ENCODE measurements at places on chromosomes 12 and 14.

DNA sequence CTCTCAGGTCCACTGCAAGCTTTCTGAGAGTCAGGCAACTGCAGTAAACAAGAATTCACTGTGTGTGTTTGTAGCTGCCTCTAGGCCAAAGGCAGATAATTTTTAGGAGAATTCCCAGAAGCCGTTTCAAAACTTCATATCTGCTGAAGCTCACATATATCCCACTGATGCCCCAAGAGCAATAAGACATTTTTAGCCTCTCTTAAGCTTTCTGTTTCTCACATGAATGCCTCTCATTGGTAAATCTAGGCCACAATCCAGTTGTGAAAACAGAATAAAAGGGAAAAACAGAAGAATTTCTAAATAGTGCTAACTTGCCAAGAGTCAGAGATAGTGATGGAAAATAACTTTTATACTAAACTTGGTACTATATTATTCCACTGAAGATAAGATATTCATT is 48.5 kb upstream of the LIN7A start:
- DNase-seq, result no peak

GRCh38 chr14:76577090-76577489 is 184.2 kb upstream of the VASH1 start:
- DNase-seq, result no peak

DNA sequence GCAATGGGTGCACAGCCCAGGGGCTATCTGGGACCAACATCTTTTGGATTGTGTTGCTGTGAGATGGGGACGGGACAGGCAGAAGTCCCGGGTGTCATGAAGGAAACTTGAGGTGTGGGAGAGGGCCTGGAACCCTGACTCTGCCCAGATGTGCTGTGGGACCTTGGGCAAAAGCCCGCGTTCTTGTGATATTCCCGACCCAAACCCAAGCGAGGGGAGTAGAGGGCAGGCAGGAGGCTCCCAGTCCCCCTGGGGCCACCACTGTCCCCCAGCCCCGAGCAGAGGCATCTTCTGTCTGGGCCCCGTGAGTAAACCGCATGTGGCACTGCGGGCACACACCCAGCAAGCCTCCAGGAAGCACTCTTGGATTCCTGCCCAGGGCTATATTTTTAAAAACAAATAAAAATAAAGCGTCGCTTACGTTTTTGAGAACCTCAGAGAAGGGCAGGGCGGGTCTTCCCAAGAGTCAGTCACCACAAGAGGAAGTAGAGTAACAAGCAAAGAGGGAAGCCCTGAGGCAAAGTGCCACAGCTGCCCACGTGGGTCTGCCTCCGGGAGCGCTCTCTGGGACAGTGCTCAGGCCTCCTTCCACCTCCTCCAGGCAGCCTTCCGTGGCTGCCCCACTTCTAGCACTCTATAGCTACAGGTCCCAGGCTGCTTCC is 39.5 kb downstream of the BEGAIN start:
- no peak for DNase-seq

DNA sequence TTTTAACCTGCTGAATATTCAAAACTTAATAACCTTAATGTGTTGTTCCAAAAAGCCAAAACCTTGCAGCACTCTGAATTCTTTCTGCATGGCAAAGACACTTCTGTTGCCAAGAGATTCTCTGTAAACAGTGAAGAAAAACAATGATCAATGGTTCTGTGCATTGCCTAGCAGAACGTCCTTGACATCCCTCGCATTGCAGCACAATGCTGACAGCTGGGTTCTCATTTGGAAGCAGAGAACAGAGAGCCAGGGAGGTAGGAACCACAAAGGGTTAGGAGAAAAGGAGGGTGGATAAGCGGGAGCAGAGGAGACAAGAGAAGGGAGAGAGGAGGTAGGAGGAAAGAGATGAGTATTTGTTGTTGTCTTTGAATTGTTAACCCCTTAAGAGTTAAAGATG is 501.1 kb downstream of the NAV3 start:
- DNase-seq, result no peak

DNA sequence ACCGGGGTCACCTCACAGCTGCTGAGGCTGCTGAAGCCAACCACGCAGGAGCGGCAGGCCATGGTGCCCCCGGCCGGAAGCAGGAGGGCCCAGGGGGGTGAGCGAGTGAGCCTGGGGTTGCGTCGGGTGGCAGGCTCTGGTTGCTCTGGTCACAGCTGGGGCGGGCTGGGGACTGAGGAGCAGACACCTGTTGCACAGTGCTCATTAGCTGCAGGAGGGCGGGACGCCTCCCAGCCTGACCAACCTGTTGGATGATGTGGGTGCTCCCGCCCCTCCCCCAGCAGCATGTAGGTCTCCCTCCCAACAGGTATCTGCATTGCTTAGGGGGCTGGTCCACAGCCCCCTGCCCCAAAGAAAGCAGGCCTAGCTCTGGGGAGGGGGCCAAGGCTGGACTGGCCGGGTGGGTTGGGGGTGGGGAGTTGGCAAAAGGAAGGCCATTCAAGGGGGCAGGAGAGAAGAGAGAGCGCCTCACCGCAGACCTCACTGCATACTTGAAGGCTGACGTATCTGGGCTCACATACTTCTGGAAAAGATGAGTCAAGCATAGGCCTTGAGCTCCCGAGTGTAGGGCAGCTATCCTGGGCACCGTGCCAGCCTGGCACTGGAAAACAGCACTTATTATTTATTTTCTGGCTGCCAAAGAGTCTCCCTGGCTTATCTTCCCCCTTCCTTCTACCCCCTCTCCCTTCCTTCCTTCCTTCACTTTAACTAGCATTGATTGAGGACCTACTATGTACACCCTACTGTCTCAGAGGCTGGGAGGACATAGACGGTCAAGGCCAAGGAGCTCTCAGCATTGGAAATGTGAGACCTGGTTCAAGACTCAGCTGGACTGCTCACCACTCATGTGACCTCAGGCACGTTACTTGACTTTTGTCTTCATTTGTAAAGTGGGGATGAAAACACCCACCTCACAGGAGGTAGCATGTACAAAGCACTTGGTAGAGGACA is at the start of gene KRT80:
KRT80 (minus strand) TSS at position 174 of the 951 bp plus-strand sequence; CDS start at position 62, 112 bp downstream.
- DNase-seq, result no peak

- no peak for DNase-seq
Measured at GRCh38 chr12:32397696-32398095, 1.7 kb upstream of the FGD4 start.

DNA sequence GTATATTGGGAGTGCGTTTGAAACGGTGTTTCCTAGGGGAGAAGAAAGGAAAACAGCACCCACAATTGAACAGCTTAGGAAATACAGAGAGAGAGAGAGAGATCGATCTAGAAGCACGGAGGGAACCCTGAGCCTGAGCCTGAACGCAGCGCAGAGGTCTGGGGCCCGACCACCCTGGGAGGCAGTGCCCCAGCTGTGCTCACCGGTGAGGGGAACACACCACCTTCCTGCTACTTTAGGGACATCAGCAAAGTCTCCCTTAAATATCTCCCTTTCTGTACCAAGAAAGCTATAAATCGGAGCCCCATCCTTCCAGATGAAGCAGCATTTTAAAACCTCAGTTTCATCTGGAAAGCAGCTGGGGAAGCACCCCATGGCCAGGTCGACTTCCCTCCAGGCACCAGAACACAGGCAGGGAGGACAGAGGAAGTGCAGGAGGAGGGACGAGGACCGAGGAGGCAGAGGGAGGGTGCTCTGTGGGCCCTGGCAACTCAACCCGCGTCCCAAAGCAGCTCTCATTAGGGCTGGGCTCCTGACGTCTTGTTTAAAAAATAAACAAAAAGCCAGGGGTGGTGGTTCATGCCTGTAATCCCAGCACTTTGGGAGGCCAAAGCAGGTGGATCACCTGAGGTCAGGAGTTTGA is 12.2 kb downstream of the RIMBP2 start:
- DNase-seq, result peak; percentile 29

- no peak for DNase-seq
Measured at GRCh38 chr14:101537286-101537685, 24.0 kb upstream of the DIO3 start.

Measured in GM13976 (cell line).